ENCODE measurements at places on chromosomes 11 and 22. TPM values are rescaled to one million over a fixed set of nuclear protein-coding genes. Genes with fewer than 3 reads are reported as not detected.

RTN4RL2 gene
- total RNA-seq, result 1.3 TPM

OR10A2 gene
- not detected for total RNA-seq

CCDC188 gene
- 0.43 TPM for total RNA-seq

DNA sequence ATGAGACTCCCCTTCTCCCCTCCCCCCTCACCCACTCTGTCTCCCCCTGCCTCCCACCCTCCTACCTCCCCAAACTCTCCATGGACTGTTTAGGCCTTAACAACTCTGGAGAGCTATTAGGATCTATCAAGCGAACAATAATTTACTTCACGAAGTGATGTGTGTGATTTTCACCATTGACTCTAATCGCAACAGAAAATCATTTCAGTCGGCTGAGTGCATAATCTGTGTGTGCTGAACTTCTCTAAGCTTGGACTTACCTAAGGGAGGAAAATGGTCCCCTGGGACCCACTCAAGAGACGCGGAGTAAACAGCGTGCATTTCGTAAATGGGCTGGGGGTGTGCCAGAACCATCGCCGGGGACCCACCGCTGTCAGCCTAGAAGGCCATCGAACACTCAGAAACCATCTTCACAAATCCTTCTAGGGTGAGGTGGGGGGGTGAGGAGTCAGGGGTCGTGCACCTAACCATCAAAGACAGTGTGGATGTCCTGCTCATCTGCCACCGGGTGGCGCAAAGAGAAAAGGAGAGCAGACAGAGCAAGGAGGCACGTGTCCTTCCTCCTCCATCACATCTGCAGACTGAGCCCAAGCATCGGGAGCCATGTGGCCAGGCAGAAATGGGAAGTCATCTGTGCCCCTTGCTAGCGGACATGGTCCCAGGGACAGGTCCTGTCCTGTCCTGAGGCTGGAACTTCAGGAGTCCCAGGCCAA lies 62.1 kb upstream of the NUP50 start:
- peak; percentile 64 for DNase-seq

- DNase-seq, result no peak
Measured at GRCh38 chr22:11307998-11308397, 4220.0 kb upstream of the OR11H1 start.

DNA sequence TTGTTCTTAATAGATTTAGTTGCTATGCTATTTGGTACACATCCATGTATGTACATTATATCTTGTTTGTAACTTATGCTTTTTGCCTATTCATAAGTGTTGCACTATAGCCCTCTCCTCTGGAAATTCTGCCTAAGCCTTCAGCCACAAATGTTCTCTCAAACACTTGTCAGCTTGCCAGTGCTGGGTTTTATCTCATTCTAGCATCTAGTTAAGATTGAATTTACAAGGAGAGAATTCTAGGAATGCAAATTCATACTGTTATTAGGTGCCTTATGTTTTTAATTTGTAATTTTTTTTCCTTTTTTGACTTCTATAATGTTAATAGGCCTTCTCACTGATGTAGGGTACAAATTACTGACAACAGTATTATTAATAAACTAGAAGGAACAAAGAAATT lies 14.6 kb upstream of the CTSC start:
- DNase-seq, result no peak

Measured in right atrium auricular region (tissue), 2 donors.